Activated T-helper 1 cell treated with anti-CD3 and anti-CD28 coated beads, Interleukin-2, amount 50 U/mL, for 16 hours (primary cell): ENCODE measurements at places on chromosomes 13 and 19.

- no peak for DNase-seq
These were observed 221.5 kb upstream of the TSHZ3 start for GRCh38 chr19:31570718-31571117.

DNA sequence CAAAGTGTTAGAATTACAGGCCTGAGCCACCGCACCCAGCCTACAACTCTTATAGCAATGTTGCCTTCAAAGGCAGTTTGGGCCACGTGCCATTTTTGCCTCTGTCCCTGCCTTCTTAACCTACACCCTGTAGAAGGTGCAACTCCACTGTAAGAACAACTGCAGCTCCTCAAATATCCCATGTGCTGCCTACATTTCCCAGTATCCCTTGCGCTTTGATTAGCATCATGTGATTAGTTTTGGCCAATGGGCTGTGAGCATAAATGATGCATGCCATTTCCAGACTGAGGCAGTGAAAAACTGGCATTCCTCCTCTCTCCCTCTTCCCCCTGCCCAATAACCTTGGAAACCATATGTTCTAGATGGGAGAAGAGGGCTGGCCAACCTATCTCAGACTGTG, 75.2 kb upstream of the MRI1 start:
- no peak for DNase-seq

DNA sequence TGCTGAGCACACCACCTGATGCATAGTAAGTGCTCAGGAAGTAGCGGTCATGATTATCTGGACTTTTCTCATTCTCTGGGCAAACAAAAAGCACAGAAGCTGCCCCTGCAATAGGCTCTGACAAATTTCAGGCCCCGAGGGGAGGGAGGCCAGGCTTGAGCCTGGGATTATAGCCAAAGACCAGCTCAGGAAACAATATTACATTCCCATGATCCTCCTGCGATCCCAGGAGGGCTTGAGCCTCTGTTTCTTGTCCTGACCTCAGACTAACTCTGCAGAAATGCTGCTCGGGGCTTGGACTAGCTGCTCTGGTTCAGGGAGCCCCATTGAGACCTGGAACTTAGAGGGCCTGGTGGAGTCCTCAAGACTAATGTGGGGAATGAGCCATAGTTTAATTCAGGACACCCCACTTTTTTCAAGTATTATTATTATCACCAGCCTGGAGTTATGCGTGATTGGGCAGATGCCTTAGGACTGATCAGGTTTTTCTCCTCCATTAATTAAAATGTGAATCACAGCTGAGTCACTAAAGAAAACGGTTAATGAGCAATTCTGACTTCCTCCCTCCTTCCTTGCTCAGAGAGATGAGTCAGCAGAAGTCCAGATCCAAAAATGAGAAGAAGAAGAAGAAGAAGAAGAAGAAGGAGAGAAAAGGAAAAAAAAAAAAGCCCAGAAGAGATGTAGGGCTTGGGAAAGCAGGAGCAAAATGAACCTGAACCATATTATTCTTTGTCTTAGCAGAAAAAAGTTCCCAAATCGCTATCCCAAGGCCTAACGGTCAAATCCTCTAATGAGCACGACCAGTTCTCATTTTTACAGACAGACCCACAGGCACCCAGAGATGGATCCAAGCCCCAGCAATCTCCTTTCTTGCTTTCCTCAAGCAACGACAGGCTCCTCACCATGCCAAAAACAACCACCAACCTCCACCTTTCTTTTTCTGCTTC, 107.2 kb downstream of the CACNA1A start:
- no peak for DNase-seq

DNA sequence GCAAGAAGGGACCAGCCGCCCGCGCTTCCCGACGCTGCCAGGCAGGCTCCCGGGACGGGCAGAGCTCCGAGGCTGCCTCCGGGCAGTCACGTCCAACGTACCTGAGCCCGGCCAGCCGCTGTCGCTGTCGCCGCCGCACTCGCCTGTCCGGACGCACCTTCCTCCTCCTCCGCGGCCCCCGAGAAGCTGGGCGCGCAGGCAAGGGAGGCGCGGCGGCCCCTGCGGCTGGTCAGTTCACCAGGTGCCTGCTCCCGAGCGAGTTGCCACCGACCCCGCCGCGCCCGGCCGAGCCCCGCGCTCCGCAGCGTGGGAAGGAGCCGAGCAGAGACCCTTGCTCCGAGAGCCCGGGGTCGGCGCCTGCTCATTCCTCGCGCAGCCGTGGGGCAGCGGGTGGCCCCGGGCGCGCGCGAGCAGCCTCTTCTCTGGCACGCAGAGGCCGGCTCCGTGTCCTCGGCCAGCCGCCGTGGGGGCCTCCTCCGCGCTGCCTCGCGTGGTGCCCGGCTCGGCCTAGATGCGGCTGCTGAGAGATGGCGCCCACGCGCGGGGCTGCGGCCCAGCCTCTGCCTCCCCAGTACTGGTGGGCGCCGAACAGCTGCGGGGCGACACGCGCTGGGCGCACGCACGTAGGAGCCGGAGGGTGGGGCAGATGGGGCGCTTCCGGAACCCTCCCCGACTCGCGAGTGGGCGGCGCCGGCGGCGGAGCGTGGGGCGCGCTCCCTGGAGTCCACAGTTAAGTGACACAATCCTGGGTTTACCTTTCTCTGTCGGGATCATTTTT, 419.4 kb downstream of the UQCRFS1 start:
- no peak for DNase-seq

- no peak for DNase-seq
These were observed 22.5 kb downstream of the ARHGEF1 start for GRCh38 chr19:41905273-41906002.

GRCh38 chr19:51511353-51511752, 9.8 kb upstream of the SIGLEC12 start:
- no peak for DNase-seq

DNA sequence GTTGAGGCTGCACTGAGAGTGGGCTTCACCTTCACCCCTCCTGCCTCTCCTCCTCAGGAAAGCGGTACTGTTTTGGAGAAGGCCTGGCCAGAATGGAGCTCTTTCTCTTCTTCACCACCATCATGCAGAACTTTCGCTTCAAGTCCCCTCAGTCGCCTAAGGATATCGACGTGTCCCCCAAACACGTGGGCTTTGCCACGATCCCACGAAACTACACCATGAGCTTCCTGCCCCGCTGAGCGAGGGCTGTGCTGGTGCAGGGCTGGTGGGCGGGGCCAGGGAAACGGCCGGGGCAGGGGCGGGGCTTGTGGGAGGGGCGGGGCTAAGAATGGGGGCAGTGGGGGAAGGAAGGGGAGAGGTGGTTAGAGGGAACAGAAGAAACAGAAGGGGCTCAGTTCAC, 7.5 kb downstream of the CYP2A13 start:
- DNase-seq, result no peak

DNA sequence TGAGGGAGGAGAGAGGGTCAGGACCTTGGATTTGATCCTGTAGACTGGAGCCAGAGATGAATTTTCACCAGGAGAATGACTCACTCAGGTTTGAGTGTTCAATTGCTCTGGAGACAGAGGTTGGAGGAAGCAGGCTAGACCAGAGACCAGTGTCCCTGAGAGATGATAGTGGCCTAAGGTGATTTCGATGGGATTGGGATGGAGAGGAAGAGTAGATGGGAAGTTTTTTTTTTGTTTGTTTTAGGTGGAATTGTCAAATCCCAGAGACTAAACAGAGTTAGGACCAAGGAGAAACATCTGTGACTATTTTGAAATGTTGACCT, 2.3 kb downstream of the CEBPG start:
- DNase-seq, result no peak

DNA sequence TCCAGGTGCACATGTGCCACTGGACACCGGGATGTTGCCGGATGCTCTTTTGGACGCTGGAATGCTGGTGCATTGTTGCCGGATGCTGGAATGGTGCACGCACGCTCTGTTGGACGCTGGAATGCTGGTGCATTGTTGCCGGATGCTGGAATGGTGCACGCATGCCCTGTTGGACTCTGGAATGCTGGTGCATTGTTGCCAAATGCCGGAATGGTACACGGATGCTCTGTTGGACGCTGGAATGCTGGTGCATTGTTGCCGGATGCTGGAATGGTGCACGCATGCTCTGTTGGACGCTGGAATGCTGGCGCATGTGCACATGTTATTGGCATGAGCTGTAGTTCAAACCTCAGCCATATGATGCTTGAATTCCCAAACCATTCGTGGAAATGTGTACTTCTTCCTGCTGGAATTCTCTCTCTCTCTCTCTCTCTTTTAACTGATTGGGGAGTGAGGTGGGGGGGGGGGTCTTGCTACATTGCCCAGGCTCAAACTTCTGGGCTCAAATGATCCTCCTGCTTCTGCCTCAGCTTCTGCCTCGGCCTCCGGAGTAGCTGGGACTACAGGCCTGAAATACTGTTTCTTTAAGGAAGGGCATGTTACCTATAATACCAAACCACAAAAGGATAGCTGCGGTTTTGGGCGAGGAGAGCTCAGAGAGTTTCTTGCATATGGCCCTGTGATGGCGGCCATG, 1.2 kb upstream of the MCF2L start:
- DNase-seq, result no peak

DNA sequence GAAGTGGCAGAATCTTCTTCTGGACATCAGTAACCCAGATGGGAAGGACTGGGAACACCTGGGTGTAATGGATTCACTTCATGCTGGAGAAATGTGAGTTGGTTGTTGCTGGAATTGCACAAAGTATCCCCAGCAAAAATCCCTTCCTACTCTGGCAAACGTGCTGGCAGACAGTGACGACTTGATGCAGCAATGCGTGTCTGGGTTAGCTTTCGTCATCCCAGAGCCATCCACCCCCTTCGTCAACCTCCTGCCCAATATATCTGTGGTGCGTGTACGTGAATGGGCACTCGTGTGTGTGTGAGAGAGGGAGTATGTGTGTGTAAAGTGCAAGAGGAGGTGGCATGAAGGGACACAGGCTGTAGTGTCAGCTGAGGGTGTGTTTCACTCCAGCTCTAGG, 70.9 kb downstream of the TM9SF2 start:
- DNase-seq, result no peak

DNA sequence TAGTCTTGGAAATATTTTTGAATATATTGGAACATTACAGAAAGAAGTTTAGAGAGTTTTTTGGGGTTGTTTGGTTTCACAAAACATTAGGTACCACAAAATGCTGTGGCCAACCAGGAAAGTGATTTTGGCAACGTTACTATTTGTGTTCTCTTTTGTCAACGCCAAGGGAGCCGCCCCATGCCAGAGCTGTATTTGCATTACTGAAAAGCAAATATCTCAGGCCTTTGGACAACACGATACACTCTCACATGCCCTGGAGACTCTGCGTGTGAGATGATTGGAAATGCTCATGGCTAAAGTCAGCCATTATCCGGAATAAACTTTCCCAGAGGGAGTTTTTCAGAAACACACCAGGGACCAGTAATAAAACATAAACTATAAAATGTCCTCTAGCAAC, 324.6 kb downstream of the SHISA2 start:
- no peak for DNase-seq

- DNase-seq, result no peak
These were observed 6.6 kb upstream of the BCL3 start for GRCh38 chr19:44741841-44742329.

DNA sequence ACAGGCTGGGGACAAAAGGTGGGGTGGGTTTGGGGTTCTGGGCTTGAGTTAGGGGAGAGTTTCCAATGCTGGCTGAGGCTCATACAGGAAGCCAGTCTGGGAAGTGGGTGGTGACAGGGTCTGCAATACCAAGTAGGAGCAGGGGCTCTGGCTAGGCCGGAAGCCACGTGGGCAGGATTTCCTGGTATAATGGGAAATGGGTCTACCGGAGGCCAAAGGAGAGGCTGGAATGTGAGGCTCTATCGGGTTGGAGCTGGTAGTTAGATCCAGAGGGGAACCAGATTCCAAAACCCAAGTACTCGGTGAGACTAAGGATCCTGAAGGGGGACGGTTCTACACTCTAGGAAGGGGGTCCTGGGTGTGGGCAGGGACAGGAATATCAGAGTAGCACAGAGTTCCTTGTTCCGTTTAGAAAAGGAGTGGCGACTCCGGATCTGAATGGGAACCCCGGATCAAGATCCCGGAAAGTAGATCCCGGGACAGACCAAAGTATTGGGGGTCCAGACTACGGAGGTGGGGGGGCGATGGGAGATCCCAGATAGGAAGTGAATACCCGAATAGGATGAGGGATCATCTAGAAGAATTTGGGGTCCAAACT, 802 bp downstream of the CDC37 start:
- DNase-seq, result no peak

GRCh38 chr19:18156841-18157464, 4.0 kb downstream of the PIK3R2 start:
- no peak for DNase-seq

DNA sequence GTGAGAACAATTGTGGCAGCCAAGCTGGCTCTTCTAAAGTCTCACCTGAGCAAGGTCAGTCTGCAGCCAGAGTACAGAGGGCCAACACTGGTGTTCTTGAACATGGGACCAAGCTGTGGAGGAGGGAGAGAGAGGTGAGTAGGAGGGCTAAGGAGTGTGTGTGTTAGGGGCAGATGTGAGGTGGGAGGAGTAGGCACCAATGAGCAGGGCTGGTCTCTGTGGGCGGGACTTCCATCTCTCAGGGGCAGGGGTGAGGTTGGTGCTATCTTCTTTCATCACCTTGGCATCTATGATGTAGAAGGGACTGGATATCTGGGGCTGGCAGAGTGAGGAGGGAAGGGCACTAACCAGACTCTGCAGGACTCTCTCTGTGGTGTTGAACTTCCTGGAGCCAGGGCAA, 72.4 kb downstream of the MBD3L1 start:
- no peak for DNase-seq

GRCh38 chr13:50846861-50847475, 3.5 kb upstream of the DLEU7 start:
- DNase-seq, result no peak

- DNase-seq, result no peak
These were observed 7.6 kb downstream of the MEF2B start for GRCh38 chr19:19162495-19162894.

- DNase-seq, result no peak
These were observed 108.6 kb downstream of the PIBF1 start for GRCh38 chr13:72890546-72890945.

DNA sequence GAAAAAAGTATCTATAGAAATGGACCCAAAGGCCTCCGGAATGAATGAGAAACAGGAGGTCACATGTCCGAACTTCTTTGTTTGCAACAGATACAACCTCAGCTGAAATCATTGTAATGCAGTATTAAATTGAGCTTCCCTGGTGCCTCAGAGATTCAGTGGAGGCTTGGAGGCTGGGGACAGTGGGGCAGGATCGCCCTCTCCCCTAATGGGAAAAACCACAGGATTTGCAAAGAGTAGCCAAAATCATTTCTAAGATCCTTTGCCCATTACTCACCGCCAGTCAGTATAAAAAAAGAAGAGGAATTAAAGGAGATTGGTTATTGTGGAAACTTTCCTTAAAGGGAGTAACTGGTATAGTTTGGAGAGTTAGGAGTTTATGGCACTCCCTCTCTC, 30.4 kb upstream of the IRS2 start:
- DNase-seq, result no peak

DNA sequence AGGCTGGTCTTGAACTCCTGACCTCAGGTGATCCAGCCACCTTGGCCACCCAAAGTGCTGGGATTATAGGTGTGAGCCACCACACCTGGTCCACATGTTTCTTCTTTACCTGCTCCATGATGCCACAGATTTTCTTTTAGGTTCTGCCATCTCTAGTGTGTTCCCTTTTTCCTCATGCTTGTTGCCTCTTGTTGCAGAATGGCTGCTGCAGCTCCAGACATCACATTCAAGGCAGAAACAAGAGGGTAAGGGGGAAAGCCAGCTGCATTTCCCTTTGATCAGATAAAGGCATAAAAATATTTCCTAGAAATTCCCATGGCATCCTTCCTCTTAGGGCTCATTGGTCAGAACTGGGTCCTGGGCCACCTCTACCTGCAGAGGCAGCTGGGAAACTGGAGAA, 12.3 kb upstream of the CCDC124 start:
- DNase-seq, result no peak
